ENCODE measurements at places on chromosomes 11 and 22. TPM values are rescaled to one million over a fixed set of nuclear protein-coding genes. Genes with fewer than 3 reads are reported as not detected.
A peak's percentile ranks its signal among the peaks of the same experiment; 100 is the strongest.

- no peak for DNase-seq
Observed at GRCh38 chr11:77117492-77117891, 10.6 kb upstream of the MYO7A start.

- DNase-seq, result no peak
Observed at GRCh38 chr11:36779791-36780190, 181.8 kb upstream of the RAG2 start.

DNA sequence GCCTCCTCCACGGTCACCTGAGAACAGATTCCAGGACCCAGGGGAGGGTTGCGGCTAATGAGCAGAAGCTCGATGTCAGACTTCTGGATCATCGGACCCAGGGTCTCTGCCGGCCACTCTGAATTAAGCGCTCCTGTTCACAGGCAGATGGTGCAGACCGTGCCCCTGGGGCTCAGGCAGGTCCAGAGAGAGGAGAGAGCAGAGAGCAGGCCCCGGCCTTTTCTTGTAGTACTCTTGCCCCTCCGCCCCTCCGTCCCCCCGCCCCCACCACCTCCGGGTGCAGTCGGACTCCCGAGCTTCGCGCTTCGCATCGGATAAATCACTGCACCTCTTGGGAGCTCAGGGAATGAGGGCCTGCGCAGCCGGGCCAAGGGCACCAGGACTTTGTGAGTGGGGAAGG, 50.3 kb downstream of the RPS6KA4 start:
- no peak for DNase-seq

- DNase-seq, result peak; percentile 74
Observed at GRCh38 chr11:5280582-5281102, 10.9 kb upstream of the HBE1 start.

Gene TRIM66
- 5.6 TPM for total RNA-seq

DNA sequence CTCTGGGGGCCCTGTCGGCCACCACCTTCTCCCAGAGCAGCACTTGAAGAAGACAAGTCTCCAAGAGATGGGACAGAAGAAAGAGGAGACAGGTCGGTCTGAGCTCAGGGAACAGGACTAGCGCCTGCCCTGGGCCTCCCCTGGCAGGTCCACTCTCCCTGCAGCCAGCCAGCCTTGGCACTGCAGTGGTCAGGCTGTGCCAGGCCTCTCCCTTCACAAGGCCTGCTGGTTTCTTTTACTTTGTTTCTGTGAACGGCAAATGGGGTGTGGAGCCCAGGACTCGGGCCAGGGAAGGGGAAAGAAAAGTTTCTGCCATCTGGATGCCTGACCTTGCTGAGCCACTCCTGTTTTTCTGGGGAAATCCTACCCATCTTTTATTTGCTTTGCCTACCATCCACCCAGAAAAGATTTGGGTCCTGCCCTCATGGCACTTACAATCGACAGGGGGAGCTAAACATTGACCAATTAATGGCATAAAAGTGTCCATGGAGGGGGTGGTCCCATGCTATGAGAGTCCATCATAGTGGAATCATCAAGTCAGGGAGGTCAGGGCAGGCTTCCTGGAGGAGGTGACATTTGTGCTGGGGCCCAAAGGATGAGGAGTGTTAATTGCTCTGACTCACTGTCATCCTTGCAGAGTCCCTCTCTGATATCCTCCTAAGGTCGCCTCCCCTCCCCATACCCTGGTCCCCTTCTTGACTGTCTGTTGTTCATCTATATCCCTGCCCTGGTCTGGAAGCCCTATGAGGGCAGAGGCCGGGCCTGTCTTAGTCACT, 65.2 kb downstream of the NFAM1 start:
- no peak for DNase-seq

Gene C1QTNF6
- total RNA-seq, result 3.1 TPM

GRCh38 chr22:37126383-37126782, 16.9 kb upstream of the TMPRSS6 start:
- peak; percentile 30 for DNase-seq

- DNase-seq, result no peak
Observed at GRCh38 chr22:48899523-48900326, 927.9 kb downstream of the BRD1 start.

GRCh38 chr11:86755146-86755545, 45.2 kb upstream of the PRSS23 start:
- no peak for DNase-seq

DNA sequence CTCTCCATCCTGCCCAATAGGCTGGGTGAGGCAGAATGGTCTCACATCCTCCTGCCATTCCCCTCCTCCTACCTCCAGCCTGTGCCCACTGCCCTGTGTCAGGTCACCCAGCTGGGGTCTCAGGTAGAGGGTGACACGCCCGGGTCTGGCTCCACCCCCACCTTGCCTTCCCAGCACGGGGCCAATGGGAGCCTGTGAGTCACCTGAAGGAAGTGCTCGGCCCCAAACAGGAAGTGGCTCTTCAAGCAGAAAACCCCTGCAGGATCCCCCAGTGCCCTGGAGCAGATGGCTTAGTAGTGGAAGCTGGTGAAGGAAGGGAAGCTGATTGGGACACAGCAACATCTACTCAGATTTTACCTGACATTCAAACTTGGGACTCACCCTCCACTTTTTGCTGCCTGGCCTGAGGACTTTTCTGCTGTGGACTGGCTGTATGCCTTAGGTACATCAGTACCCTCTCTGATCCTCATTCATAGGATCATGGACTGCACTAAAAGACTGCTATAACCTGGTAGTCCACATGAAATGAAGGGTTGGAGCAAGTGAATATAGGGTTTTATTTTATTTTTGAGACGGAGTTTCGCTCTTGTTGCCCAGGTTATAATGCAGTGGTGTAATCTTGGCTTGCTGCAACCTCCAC, 33.4 kb downstream of the GDPD5 start:
- peak; percentile 72 for DNase-seq

DNA sequence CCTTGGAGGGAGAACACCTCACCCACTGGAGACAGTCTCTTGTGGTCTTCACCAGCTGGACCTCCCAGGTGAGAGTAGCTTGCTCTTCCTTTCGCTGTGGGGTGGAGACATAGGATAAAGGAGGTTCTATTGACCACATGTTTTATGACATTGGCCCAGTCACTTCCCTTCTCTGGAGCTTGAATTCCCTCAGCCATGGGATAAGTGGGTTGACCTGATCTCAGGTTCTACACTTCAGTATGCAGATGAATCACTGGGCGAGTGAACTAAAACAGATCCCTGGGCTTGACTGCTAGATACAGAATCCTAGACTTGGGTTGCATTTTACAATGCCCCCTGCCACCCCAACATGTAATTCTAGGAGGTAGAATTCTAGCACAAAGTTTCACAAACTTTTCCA, 54.8 kb upstream of the PRSS23 start:
- no peak for DNase-seq

GRCh38 chr11:129703846-129704245, 111.8 kb upstream of the TMEM45B start:
- DNase-seq, result no peak

- peak; percentile 65 for DNase-seq
Observed at GRCh38 chr11:95149651-95150364, 60.2 kb downstream of the ENDOD1 start.

Gene PHLDB1
- 47.8 TPM for total RNA-seq

DNA sequence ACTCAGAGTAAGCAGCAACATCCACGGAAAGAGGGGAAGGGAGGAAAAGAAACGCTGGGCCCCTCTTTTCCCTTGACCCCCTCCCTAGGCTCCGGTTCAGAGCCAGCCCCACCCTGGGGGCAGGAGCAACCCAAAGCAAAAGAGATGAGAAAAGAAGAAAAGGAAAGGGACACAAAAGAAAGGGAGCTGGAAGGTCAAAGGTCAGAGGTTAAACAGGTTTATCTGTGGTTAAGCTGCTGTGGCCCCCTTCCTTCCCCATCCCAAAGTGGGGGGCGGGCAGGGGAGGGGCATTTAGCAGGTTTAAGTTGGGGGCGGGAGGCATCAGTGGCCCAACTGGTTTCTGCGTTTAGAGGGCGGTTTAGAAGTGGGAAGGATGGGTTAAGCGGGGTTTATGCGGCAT, 35.6 kb downstream of the SLC22A12 start:
- no peak for DNase-seq

GRCh38 chr11:121426476-121427399, 25.4 kb upstream of the SORL1 start:
- peak; percentile 5 for DNase-seq

Gene GPR83
- not detected for total RNA-seq

- DNase-seq, result no peak
Observed at GRCh38 chr11:18768472-18768901, 23.1 kb downstream of the PTPN5 start.

GRCh38 chr11:113647108-113647507, 59.0 kb downstream of the TMPRSS5 start:
- no peak for DNase-seq

- DNase-seq, result peak; percentile 91
Observed at GRCh38 chr22:44037519-44038375, 13.6 kb downstream of the PARVB start.

DNA sequence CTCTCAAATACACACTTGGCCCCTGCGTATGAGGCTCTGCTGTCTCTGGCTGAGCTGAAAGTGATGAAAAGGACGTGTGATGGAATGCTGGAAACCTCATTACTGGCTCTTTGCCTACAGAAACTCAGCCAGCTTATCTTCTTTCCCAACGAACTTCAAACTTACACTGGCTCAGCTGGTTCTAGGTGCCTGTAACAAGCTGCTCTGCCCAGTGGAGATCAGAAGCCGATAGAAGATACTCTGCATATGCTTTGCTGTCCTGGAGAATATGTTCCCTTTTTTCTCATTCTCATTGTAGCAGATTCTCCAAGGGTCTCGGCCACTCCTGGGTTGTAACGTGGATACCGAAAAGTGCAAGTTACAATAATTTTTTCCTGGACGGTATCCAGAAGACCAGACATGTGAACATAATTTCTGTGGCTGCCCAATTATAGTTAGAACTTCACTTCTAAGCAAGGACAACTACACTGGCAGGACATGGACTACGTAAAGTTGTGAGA, 405.3 kb upstream of the CCDC90B start:
- DNase-seq, result no peak

- no peak for DNase-seq
Observed at GRCh38 chr11:285894-286220, 3.1 kb upstream of the PGGHG start.

- no peak for DNase-seq
Observed at GRCh38 chr22:30309951-30310741, 16.6 kb downstream of the TBC1D10A start.

Gene NXPE1
- total RNA-seq, result not detected

DNA sequence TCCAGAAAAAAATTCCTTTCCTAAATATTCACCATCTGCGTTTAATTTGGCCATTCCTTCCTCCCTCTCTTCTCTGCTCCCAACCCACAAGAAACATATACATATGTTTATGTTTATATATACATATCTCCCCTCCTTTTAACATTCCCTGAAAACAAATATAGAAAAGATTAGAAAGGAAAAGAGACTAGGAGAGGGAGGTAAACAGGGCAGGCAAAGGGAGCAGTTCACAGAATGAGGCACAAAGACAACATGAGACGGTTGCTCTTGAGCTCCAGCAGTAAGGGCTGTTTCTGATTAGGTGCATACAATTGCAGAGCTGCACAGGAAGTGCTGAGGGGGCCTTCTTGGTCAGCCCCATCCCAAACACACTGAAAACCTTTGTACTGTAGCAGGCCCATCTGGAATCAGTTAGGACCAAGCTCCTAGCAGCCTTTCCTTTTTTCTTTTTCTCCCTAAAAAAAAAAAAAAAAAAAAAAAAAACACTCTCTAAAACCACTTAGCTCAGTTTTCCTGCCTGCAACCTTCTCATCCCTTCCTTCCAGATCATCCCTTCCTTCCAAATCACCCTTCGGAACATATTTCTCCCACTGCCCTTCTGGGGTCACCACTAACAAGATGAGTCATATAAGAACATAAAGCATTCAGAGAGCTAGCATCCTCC, 57.0 kb downstream of the RBFOX2 start:
- DNase-seq, result peak; percentile 35

GRCh38 chr11:111469200-111469599, 43.0 kb downstream of the BTG4 start:
- DNase-seq, result no peak

Gene HYOU1
- total RNA-seq, result 353 TPM

GRCh38 chr11:68402355-68403031, 58.1 kb upstream of the PPP6R3 start:
- DNase-seq, result peak; percentile 29

GRCh38 chr11:112023104-112023503, 2.1 kb upstream of the DLAT start:
- peak; percentile 11 for DNase-seq

Gene TTC12
- 4.4 TPM for total RNA-seq

- no peak for DNase-seq
Observed at GRCh38 chr11:35151683-35152280, 12.8 kb downstream of the CD44 start.

Gene DBX1
- total RNA-seq, result not detected

DNA sequence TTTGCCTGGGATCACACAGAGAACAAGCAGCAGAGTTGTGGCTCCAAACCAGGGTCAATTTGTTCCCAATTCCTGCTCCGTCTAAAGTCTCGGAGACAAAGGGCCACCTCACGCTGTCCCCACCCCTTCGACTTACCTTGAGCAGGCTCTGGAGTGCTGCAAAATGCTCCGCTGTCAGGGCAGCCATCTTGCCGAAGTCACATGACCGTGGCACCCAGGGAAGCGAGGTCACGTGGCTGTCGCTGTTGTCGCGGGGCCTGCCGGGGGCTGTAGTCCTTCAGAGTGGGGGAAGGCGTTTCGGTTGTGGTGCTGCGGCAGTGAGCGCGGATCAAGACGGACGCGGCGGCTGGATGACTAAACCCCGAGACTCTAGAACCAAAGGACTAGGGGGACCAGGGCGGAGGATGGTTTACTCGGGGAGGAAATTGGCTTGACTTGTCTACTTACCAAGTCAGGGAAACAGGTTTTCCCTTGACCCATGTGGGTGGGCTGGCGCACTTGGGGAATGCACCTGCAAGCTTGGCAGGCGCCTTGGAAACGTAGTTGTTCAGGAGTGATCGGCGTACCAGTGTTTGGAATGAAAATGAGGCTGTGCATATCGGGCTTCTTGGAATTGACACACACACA, at the start of gene COMMD9:
TSS of gene COMMD9 (minus strand) at position 199 of the 627 bp plus-strand sequence. CDS start at position 187, 12 bp downstream.
- peak; percentile 95 for DNase-seq

- no peak for DNase-seq
Observed at GRCh38 chr11:85619499-85619898, 7.6 kb downstream of the DLG2 start.

- no peak for DNase-seq
Observed at GRCh38 chr11:90753546-90753945, 530.7 kb upstream of the CHORDC1 start.

GRCh38 chr11:66848671-66849500, 5.6 kb downstream of the RCE1 start:
- no peak for DNase-seq

GRCh38 chr11:62664405-62665074, 470 bp downstream of the C11orf98 start:
- DNase-seq, result peak; percentile 57

Gene OR8B8
- not detected for total RNA-seq

Gene MMP12
- not detected for total RNA-seq

DNA sequence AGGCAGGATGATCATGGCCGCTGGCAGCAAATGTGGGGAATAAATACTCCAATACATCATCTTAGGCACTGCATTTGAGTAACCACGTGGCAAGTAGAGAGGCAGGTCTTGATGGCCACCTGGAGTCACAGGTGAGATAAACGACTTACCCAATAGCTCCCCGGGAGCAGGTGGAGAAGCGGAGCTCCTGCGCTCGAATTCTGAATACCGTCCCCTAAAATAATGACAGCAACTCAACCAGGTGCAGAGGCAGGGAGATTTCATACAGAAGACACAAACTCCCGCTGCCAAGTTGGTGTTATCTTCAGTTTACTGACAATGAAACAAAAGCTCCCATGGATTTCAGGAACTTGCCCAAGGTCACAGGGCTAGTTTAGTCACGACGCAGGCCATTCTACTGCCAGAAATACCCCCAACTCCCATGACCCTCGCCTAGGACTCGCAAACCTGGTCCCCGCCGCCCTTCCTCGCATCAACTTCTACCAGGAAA, 437 bp downstream of the SLC43A3 start:
- DNase-seq, result peak; percentile 44

- DNase-seq, result no peak
Observed at GRCh38 chr11:82895437-82896091, 4.7 kb downstream of the PRCP start.

All from dermis blood vessel endothelial cell (primary cell).